AG09319 (cell line): ENCODE measurements at places on chromosomes 11 and 22.

DNA sequence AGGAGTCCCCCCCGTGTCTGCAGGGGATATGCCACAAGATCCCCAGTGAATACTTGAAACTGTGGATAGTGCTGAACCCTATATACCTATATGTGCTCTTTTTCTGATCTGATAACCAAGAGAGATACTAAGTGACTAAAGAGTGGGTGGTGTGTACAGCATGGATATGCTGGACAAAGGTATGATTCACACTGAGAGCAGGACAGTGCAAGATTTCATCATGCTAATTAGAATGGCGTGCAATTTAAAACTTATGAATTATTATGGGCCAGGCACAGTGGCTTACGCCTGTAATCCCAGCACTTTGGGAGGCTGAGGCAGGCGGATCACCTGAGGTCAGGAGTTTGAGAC lies 90.2 kb upstream of the ALKBH3 start:
- DNase-seq, result no peak

DNA sequence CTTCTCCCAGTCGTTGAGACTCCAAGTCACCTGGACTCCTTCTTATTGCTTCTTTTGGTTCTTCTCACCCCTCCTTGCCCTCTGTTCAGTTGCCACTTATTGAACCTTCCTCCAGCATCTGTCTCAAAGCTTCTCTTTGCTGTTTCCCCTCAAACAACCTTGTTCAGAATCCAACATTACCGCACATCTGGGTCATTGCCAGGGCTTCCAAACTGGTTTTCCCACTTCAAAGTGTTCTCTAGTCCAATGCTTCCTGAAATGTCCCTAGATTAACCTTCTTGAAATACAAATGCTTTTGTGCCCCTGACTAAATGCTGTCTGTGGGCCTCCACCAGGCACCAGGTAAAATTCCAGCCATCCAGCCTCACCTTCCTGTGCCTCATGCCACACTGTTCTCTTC lies 100.8 kb upstream of the TTC12 start:
- no peak for DNase-seq

DNA sequence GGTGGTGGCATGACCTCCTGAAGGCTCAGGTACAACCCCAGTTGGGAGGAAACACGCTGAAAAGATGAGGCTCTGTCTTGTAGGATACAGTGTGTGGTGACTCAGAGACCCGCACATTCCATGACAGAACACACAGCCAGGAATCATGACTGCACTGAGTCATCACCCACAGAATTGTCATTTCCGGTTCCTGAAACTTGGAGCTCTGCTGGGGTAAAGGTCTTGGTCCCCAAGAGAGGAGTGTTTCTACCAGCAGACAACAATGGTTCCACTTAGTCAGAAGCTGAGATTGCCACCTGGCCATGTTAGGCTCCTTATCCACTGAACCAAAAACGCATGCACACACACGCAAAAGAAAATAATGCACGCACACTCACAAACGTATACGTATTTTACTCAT lies 31.5 kb upstream of the CYB5R3 start:
- DNase-seq, result no peak

- no peak for DNase-seq
Observed at GRCh38 chr11:117997406-117997805, 11.2 kb downstream of the IL10RA start.

DNA sequence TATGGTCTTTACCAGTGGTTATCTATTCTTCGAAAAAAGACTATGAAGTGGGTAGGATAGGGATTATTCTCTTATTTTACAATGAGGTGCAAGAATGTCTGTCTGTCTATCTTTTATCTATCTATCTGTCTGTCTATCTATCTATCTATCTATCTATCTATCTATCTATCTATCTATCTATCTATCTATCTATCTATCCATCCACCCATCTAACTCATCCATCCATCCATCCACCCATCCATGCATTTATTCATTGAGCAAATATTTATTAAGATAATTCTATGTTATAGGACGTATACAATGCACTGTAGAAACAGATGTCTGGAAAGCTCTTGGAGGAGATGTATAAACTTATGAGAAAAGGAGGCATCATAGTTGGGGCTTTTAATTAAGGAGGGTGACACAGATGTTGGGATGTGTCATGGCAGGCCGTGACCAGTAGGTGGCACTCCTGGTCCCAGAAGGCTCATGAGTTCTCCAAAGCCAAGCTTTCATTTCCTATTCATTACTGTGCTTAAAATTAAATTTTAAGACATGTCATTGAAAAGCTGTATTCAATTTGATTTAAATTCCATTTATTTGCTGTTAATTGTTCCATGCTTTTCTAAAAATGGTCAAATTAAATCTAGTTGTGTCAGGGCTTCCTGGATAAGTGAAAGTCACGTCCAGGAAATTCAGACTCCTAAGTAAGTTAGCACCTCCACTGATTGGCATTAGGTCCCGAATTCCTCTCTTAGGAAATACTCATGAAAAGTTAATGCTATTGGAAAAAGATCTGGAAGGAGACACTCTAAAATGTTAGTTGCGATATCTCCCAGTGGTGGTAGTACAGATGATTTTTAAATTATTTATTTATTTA lies 19.0 kb upstream of the E2F8 start:
- peak; percentile 19 for DNase-seq

GRCh38 chr11:88431675-88432341 lies 94.3 kb upstream of the CTSC start:
- no peak for DNase-seq
